ENCODE measurements at places on chromosomes 4 and X. TPM values are rescaled to one million over a fixed set of nuclear protein-coding genes. Genes with fewer than 3 reads are reported as not detected.
A peak's percentile ranks its signal among the peaks of the same experiment; 100 is the strongest.

DNA sequence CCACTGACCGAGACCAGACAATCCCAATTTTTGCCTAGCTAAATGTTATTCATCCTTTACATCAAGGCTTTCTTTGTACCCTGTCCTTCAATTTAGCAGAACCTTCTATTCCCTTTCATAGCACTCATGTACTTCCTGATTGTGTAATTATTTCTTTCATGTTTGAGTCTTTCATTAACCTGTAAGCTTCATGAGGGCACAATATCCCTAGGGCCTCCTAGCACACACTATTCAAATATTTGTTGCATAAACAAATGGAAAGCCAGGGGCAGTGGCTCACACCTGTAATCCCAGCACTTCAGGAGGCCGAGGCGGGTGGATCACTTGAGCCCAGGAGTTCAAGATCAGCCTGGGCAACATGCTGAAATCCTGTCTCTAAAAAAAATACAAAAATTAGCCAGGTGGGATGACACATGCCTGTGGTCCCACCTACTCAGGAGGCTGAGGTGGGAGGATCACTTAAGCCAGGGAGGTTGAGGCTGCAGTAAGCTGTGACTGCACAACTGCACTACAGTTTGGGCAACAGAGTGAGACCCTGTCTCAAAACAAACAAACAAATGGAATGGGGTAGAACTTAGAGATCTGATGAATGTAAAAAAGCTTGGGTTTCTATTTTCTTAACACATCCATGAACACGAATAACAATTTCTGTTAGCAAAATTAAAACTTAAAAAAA, 59.0 kb downstream of the SAT1 start:
- DNase-seq, result no peak

USP26 gene
- not detected for total RNA-seq

GABRE gene
- total RNA-seq, result 5.4 TPM

MSMO1 gene
- 18.9 TPM for total RNA-seq

TEX13D gene
- not detected for total RNA-seq

LPAR4 gene
- total RNA-seq, result 1.2 TPM

- no peak for DNase-seq
Observed at GRCh38 chr4:104424475-104424941, 70.2 kb downstream of the CXXC4 start.

DNA sequence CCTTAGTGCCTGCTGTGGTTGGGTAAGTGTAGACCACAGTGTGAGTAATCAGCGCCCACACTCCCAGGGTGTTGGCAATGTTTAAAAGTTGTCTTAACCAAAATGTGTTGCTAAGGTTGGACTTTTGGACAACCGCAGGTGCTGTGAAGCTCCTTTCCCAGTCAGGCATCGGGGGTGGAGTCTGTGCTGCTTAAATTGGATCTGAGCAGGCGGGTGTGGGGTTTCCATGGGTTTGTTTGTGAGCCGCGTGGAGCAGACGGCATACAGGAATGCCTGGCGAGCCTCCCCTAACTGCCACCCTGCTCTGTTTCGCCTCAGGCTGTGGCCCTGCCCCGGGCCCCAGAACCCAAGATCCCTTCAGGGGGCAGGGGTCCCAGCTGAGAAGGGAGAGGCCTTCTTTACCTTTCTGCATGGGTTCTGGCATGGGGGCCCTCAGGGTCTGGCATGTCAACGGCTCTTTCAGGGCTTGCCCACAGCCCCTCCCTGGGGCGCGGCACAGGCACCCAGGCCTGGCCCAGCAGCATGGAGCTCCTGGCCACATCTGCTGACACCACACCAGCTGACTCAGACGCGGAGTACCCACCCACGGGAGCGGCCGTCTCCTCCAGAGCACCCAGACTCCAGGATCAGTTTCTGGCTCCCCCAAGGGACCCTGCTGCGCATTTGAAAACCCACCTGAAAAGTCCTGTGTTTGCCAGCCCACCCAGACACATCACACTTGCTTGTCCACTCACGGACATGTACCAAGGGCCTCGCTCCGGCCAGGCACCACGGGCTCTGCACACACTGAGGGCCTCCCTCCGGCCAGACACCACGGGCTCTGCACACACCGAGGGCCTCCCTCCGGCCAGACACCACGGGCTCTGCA, 5.1 kb upstream of the SPON2 start:
- peak; percentile 63 for DNase-seq

CT83 gene
- not detected for total RNA-seq

DNA sequence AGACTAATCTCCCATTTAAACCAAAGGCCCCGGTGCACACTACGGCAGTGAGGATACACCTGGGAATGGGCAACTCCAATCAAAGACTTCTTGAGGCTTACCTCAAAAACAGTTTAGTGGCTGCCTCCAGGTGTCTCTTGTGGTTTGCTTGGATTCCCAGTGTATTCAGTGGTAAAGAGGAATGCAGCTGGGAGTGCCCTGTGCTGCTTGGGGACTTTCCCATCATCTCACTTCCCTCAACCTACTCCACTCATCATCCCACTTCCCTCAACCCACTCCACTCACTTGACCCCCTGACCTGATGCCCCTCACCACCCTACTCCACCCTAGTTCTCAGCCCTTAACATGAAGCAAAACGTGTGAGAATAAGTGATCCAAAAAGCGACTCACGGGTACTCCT, 177.3 kb upstream of the ETNPPL start:
- DNase-seq, result no peak

ADH1B gene
- total RNA-seq, result 906 TPM

COX7B2 gene
- total RNA-seq, result not detected

HPGDS gene
- total RNA-seq, result 0.54 TPM

- no peak for DNase-seq
Observed at GRCh38 chr4:6395466-6396228, 76.8 kb downstream of the PPP2R2C start.
